ENCODE measurements at places on chromosomes 7 and 10.

- no peak for DNase-seq
These were observed 836 bp downstream of the DPYSL4 start for GRCh38 chr10:132187430-132188138.

GRCh38 chr7:117718116-117718835, 155.0 kb downstream of the CTTNBP2 start:
- no peak for DNase-seq

DNA sequence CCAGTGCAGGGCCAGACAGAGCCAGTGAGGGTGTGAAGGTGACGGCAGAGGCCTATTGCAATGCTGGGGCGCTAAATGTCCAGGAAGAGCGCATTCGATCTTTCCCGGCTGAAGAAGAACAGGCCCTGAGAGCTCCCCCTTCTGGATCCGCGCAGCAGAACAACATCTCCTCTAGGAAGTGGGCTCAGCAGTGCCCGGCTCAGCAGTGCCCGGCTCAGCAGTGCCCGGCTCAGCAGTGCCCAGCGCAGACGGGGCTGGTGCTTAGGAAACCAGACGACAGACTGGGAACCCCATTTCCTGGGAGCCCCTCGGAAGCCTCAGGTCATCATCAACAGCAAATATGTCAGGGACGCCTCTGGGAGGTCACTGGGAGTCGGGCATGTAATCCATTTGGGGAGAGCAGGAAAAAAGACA, 4.7 kb upstream of the NOS3 start:
- DNase-seq = no peak

DNA sequence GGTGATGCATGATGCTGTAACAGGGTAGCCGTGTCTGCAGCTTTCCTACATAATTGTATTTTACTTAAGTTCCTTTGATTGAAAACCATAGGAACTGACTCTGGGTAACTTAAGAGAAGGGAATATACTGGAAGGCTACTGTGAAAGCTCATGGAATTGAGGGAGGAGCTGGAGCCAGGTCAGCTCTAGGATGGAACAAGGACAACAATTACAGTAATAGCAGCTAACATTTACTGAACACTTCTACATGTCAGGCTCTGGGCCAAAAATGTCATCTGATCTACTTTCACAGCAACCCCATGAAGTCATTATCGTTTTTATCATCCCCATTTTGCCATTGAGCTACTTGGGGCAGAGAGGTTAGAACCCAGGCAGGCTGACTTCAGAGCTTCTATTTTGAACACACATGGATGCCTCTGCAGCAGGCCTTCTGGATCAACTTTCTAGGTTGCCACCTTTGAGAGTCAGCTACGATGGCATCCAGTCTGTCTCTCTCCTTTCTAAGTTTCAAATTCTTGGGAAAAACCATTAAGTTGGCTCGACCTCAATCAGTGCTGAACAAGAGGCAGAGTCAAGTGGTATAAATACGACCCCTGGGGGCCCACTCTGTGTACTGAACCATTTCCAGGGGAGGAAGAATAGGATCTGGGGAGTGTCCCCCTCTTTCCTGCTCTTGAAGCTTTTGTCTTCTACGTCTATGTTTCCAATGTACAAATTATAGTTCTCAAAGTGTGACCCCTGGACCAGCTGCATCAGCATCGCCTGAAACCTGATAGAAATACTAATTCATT, 272.3 kb upstream of the PLPP4 start:
- DNase-seq = no peak

DNA sequence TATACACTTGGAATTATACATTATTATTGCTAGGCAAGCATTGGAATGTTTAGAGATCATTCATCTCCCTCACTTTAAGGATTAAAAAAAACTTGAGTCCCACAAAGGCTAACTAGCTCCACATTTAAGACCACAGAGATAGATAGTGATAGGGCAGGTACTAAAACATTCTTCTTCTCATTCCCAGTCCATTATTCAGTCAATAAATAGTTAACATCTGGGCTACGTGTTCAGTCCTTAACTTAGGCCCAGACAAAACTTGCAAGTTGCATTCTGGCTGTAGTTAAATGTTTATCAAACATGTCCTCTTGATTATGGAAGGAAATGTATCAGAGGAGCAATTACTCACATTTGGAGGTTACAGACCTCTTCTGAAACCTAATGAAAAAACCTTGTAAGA, 2.4 kb downstream of the GNG11 start:
- DNase-seq = no peak

DNA sequence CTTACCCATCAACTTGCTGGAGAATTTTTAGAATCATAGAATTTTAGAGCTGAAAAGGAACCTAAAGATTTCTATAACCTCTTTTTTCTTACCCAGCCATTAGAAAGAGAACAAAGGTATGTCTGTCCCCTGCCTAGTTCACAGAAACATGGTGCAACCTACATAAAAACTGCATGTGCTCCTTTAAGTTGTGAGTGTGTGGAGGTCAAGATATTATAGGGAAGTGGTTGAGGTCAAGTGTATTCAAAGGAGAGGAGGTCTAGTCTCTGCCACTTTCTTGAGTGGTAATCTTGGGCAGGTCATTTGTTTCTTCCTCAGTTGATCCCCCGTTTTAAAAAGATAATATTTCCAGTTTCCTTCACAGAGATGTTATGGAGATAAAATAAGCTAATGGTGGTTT, 6.4 kb downstream of the UBTD1 start:
- DNase-seq = no peak

DNA sequence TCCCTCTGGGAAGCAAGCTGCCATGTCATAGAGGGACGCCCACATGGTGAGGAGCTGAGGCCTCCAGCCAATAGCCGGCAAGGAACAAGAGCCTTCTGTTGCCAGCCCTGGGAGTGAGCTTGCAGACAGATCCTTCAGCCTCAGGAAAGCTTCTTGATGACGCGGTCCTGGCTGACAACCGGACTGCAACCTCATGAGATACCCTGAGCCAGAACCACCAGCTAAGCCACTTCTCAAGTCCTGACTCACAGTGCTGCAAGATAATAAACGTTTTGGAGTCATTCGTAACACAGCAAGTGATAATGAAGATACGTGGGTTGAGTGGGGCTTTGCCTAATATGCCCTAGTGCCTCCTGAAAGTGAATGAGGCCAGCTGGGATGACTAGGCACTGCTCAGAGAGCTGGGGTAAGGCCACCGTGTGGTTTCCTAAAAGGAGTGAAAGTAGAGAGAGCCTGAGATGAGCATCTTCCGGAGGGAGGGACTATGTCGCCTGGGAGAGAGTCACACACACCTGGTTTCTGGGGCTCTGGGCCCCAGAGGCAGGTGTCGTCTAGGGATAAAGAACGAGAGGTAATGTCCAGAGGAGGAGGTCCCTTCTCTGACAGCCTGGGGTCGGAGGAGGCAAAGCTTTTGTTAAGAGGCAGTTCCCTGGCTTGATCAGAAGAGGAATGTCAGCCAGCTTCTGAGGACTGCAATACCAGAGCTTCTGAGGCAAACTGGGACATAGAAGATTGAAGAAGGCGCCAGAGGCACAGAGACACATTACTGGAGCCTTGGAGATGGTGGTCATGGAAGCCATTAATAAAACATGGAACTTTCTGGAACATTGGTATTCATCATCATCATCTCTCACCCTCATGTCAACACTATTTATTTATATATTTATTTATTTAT, 53.6 kb downstream of the PYROXD2 start:
- peak; percentile 88 for DNase-seq

- DNase-seq = no peak
These were observed 427.4 kb downstream of the GATA3 start for GRCh38 chr10:8481718-8482504.

GRCh38 chr10:85900487-85900886, 466.1 kb downstream of the GRID1 start:
- no peak for DNase-seq

GRCh38 chr10:58219875-58220274, 47.8 kb downstream of the IPMK start:
- DNase-seq = no peak

- peak; percentile 41 for DNase-seq
These were observed 9.6 kb upstream of the DNAJB12 start for GRCh38 chr10:72364239-72364777.

GRCh38 chr10:15370856-15371701, at the start of gene FAM171A1:
Gene FAM171A1, minus strand, starts transcription at chr10:15371289. Its CDS starts 237 bp downstream, at chr10:15371052.
- no peak for DNase-seq

DNA sequence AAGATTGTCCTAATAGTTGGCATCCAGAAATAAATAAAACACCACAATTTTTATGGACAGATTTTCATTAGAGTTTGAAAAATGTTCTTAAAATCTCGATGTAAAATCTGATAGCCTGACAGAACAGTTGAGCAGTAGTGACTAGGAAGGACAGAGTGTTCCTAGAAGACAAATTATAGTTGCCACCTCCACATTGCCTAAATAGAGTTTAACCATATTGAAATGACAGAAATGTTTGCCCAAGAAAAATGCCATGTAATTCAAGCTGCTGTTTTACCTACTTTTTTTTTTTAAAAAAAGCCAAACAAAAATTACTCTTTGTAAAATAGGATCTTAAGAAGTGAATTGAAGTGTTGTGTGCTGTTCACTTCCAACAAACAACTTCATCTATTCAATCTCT, 8.9 kb upstream of the HERC4 start:
- DNase-seq = no peak

- DNase-seq = no peak
These were observed 72.3 kb upstream of the KLF6 start for GRCh38 chr10:3857318-3857717.

DNA sequence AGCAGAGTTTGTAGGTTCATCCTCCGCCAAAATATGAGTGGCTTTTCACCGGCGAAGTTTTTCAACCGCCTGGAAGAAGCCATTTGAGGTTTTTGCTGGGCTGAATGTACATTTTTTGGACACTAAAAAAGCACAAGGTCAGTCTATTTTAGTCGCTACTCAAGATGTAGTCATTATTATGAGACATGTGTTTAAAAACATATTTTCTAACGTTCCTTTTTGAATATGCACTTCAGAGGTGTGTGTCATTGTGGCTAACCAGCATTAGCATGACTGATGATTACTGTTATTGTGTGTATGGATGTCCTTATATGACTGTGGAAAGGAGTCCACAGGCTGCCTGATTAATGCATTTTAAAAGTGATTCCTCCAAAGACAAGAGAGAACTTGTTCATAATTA, 605.4 kb downstream of the INHBA start:
- no peak for DNase-seq

DNA sequence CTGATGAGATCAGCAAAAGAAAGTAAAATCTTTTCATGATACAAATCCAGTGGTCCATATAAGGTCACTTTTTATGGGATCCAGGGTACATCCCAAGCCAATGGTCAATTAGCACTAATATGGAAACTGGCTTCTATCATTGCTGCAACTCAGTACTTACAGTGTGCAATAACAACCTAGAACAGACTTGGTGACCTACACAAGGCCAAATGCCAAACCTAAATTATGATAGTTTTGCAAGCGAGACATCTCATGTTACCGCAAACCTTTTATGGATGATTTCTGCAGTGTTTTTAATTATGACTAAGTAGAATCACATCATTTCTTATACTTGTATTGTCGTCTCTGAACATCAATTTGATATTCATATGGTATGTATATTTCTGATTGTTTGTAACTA, 583.5 kb upstream of the SEMA3D start:
- no peak for DNase-seq

GRCh38 chr7:127850195-127850594, 181.0 kb downstream of the LRRC4 start:
- no peak for DNase-seq

Data from BJ (cell line).